CD4-positive, alpha-beta T cell treated with Interferon alpha-2 for 1 hour (primary cell): ENCODE measurements at places on chromosomes 6 and 20.
A peak's percentile ranks its signal among the peaks of the same experiment; 100 is the strongest.

DNA sequence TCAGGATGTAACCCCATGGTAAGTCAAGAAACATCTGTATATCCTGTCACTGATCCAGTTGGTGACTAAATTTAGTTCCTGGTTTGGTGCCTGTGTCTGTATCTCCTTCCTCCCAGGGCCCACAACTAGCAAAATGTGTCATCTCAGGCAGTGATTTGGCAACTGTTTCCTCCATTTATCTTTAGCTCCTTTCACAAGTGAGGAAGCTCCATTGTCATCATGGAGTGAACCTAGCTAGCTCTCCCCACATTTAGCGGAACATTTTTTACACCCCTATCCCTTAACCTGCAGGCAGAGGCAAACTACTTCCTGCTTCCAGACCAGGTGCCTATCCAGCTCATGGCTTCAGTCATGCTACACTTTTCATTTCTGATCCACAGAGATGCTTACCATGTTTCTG lies 99.5 kb downstream of the IPCEF1 start:
- DNase-seq = peak; percentile 35

DNA sequence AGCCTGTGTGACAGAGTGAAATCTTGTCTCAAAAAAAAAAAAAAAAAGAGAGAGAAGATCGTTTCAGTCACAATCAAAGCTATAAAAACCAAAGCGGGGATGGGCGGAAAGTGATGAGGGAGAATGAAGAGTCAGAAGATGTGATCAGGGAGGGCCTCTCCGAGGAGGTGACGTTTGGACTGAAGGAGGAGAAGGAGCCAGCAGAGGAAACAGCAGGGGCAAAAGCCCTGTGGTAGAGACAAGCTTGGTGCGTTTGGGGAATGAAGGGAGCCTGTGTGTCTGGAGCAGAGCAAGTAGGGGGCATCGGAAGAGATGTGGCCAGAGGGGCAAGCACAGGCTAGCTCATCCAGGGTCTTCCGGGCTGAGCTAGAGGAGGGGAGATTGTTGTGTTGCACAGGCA lies 14.5 kb upstream of the LBP start:
- no peak for DNase-seq

DNA sequence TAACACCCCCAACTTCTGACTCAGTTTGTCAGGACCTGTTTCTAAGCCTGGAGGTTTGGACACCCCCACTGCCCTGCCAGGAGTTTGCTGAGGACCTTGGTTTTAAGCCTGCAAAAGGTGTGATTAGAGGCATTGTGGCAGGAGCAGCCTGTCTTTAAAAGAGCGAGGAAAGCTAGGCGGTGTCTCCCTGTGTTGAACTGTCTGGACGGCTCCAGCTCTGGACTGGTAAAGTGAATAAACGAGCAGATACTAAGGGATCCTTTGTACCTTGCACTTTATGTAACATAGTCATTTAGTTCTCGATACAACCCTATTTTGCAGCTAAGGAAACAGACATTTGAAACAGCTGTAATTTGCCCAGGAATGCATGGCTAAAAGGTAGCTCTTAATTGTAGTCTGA lies 14.4 kb downstream of the FAM83D start:
- DNase-seq = no peak

DNA sequence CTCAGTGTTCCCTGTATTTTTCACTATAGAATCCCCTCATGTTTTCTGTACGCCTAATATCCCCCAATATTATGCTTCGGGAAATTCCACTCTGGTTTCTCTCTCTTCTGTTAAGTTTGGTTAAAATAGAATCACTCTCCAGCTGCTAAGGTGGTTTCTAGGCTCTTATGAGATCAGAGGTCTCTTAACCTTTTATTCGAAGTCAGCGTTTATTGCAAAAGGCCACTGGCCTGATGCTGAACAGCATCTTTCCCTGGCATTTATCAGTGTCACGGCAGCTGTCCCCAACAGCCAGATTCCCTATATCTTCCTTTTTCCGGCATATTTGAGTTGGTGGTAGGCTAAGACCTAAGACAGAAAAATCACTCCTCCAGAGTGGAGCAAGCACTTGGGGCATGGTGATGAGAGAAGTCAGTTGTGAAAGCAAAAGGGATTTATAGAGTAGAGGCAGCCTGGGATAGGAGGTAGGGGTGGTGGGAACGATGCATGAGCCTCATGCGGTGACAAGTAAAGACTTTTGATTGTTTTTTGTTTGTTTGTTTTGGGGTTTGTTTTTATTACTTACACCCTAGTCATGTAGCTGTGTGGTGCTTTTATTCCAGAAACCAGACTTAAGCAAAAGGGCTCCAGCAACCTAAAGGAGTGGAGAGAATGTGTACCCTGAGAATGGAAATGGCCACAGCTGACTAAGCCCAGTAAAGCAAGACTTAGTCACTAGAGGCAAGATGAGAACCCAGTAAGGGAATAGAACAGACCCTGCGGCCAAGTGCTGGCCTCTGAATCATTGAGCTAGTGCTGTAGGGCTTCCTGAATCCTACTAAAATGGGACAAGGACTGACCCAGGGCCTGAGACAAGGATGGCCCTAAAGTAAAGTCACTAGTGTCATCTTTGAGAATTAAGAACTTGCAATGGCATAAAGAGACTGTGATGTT lies 233.0 kb upstream of the PRND start:
- no peak for DNase-seq

DNA sequence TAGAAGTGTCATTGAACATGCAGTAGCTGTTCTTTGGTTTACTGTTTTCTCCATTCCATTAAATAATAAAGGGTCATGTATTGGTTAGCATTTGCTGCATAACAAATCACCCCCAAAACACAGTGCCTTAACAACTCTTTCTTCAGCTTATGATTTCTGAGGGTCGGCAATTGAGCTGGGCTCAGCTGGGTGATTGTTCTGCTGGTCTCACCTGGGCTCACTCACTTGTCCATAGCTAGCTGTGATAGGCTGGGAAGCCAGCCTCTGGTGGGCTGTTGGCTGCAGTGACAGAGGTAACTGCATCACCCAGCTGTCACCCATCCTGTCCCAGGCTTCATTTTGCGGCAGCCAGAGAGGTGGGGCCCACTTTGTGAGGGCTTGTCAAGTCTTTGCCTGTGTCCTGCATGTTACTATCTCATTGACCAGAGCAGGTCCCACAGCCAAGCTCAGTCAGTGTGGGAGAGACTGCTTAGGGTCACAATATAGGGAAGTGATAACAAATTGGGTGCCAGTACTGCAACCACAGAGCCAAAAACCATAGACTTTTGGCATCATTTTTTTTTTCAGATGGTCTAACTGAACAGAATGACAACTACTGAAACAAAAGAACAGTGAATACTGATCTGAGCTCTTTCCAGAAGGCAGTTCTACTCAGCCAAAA lies 76.9 kb downstream of the SYNDIG1 start:
- no peak for DNase-seq

DNA sequence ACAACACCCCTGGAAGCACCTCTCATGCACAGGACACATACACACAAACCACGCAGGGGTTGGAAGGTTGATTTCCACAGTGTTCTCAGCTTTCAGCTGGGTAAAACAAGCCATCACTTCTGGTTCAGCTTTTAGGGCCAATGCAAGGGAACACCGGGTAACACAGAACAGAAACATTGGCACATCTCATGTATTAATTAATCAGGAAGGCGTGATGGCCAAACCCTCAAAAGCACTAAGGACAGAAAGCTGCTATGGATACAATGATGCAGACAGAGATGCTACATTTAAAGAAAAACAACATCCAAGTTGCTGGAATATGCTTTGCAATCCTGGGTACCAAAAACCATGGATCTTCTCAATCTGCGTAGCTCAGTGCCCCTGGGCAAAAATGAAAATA lies 104.3 kb upstream of the BEND6 start:
- no peak for DNase-seq

DNA sequence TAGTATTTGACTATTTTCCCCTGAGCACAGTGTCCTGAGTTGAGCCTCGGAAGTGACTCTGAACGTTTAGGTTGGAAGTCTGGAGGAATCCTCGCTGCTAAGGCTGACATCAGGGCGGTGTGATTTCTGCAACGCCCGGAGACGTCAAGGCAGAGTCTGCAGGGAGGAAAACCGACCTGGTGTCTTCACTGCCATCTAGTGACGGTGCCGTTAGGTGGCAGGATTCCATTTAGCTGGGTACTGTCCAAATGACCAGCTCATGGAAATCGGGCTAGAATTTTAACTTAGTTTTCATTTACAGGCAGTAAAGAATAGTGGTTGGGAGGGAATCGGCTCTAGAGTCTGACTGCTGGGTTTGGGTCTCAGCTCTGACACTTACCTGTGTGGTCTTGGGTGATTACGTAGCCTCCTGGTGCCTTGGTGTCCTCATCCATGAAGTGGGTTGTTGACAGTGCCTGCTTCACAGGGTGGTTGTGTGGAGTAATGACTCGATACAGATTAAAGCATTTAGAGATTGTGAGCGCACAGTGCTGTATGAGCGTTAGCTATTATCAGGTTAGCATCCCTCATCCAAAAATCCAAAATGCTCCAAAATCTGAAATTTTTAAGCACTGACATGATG lies 35.0 kb downstream of the FOXF2 start:
- DNase-seq = no peak

DNA sequence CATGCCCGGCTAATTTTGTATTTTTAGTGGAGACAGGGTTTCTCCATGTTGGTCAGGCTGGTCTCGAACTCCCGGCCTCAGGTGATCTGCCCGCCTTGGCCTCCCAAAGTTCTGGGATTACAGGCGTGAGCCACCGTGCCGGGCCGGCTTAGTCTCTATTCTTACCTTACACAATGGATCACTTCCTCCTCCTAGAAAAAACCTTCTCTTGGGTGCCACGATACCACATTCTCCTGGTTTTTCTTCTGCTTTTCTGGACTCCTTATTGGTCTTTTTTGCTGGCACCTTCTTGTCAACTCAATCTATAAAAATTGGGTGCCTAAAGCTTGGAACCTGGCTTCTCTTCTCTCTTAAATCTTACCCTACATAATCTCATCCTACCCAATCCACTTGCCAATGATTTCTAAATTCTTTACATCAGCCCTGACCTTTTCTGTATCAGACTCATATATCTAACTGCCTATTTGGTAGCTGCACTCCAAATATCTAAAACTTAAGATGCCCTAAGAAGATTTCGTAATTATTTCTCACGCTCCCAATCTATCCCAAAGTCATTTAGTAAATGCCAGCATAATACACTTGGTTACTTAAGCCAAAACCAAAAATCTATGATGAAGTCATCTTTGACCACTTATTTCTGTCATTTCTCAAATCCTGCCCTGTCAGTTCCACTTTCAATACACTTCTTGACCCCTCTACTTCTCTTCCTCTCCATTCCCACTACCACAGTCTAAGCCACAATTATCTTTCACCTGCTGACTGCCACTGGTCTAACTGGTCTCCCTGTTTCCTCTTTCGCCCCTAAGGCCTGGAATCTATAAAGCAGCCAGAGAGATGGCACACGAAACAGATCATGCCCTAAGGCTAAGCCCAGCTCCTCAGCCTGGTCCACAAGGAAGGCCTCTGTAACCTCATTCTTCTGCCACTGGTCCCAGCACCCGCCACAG lies 43.2 kb downstream of the ELMO2 start:
- no peak for DNase-seq

GRCh38 chr6:152941746-152942145 lies 41.1 kb downstream of the FBXO5 start:
- DNase-seq = no peak

- no peak for DNase-seq
Observed at GRCh38 chr6:168004023-168004422, 6.6 kb downstream of the KIF25 start.

- peak; percentile 35 for DNase-seq
Observed at GRCh38 chr6:31114970-31115849, 610 bp downstream of the PSORS1C1 start.

- no peak for DNase-seq
Observed at GRCh38 chr6:56522495-56523270, 120.0 kb downstream of the DST start.
